Fibroblast of the aortic adventitia (primary cell): ENCODE measurements at places on chromosomes 16 and 17. TPM values are rescaled to one million over a fixed set of nuclear protein-coding genes. Genes with fewer than 3 reads are reported as not detected.

GRCh38 chr16:77551357-77551756 is 116.5 kb upstream of the ADAMTS18 start:
- peak; percentile 60 for DNase-seq

DNA sequence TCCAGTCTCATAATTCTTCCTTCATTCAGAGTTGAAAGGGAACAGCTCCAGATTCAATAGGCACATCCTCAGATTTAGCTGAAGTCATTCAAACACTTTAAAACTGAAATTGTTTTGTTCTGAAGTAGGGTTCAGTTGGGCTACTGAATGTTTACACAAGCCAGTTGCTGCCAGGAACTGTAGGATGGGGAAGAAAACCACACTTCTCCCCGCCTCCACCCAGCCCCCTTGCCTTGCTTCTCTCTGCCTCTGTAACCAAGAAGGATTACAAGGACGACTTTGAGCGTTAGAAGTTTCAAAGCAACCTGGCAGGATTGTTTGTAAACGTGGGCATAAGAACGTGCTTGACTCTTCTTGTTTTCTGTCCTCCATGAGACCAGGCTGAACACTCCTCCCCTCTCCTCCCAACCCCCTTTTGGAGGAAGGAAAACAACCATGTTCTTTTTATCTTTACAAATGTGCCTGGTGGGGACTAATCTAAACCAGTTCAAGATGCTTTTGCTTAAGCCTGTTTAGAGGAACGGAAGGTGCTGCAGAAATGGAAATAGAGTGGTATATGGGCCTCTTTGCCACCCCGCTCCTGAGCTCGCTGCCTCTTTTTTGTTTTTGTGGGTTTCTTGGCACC is 287.9 kb downstream of the FTO start:
- DNase-seq: peak; percentile 23

DNA sequence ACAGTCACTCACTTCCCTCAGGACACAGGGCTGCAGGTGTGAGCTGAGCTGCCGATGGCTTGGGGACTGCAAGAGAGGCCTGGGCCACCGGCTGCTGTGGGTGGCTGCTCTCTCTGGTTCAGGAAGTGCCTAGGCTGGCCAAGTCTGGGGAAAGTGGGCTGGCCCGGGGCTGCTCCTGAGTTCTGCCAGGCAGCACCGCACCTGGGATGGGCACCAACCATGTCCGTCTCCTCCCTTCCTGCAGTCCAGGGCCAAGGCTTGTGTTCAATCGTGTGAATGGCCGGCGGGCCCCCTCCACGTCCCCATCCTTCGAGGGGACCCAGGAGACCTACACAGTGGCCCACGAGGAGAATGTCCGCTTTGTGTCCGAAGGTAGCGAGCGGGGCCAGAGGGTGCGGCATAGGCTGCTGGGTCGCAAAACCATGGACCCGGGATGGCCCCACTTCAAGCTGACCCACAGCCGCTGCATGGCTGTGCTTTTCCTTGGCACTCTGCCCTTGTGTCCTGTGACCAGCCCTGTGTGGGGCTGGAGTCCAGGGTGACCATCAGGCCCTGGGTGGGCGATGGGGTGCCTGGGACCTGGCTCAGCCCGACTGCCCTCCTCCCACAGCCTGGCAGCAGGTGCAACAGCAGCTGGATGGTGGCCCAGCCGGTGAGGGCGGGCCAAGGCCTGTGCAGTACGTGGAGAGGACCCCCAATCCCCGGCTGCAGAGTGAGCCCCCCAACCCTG is 1.8 kb upstream of the WDR90 start:
- DNase-seq: no peak

- DNase-seq: peak; percentile 63
These were observed 16.2 kb downstream of the MARCHF10 start for GRCh38 chr17:62791767-62792446.

KCNH6 gene
- not detected in 2 replicates for total RNA-seq

DNA sequence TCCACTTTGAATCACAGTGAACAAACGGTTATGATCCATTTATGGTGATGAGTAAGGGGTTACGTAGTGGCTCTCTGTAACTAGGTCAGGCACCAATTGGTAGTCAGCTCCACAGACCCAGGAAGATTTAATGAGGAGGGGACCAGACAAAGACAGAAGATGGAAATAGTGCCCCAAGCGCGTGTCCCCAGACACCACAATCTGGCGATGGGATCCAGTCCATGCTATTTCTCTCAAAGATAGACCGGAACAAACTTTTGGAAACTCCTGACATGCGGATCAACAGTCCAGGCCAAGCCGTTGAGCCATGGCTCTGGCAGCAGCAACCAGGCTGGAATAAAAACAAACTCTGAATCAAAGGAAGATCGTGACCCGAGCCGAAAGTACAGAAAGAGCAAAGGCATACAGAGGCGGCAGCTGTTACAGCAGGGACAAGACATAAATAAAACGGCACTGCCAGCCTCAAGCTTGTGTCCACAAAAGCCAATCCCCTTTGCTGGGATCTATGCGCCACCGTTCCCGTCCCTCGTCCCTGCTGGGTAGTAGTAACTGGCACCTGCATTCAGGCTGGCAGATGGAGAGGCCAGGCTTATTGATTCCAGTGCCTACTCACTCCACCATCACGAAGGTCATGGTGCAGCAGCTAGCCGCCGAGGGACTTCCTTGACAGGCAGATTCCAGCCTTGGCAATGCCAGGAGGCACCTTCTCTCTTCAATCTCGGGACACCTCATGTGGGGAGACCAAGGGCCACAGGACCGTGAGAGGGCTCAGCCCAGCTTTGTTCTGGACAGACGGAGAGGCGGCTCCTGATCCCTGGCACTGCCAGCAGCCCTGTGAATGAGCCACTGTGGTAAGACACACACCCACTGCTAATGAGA is 50.2 kb downstream of the CDH11 start:
- peak; percentile 58 for DNase-seq

GRCh38 chr16:8581831-8582580 is 8.3 kb downstream of the TMEM114 start:
- no peak for DNase-seq

GRCh38 chr16:61555718-61556441 is 480.4 kb downstream of the CDH8 start:
- DNase-seq: no peak

HOXB1 gene
- total RNA-seq: not detected in 2 replicates
